ENCODE measurements at places on chromosomes 4 and X.

GRCh38 chr4:54913751-54914526 is 211.5 kb downstream of the KDR start:
- DNase-seq: no peak

- no peak for DNase-seq
Observed at GRCh38 chr4:151166636-151167035, 67.2 kb downstream of the RPS3A start.

- DNase-seq: no peak
Observed at GRCh38 chr4:171521726-171522125, 291.5 kb upstream of the GALNTL6 start.

GRCh38 chrX:3443184-3443583 is 96.7 kb upstream of the MXRA5 start:
- DNase-seq: no peak

GRCh38 chrX:20913760-20914159 is 460.5 kb upstream of the CNKSR2 start:
- no peak for DNase-seq

GRCh38 chr4:177528620-177529019 is 86.4 kb upstream of the AGA start:
- no peak for DNase-seq

DNA sequence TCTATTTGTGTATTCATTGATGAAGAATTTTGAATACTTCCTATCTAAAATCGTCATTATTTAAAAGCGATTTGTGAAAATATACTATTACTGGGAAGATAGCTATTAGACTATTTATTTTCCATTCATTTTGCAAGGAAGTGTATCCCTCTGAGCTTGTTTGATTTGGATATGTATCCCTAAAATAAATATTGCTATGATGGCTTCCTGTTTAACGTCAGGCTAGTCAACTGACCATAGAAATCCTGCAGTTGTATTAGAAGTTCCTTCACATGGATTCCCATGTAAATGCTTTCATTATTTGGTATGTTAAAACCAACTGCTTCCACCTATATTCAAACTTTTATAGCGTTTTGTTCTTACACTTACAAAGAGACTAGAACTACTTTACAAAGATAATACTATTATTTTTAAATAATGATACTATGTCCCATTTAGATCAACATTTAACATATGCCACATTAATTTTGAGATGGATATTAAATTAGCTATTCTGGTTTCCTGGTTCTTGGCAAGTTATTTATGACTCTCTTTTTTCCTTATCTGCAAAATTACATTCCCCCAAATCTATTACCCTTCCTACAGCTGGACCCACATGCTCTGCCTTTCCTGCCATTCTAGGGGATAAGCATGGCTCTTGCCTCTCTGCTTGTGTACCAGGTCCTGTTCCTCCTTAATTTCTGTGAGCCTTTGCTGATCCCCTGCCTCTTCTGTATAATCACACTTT is 26.7 kb upstream of the PDE5A start:
- DNase-seq: no peak

- no peak for DNase-seq
Observed at GRCh38 chr4:26048378-26048882, 134.4 kb downstream of the SMIM20 start.

GRCh38 chr4:104206784-104207183 is 287.9 kb downstream of the CXXC4 start:
- no peak for DNase-seq

GRCh38 chr4:10267066-10267465 is 150.5 kb upstream of the WDR1 start:
- DNase-seq: no peak

DNA sequence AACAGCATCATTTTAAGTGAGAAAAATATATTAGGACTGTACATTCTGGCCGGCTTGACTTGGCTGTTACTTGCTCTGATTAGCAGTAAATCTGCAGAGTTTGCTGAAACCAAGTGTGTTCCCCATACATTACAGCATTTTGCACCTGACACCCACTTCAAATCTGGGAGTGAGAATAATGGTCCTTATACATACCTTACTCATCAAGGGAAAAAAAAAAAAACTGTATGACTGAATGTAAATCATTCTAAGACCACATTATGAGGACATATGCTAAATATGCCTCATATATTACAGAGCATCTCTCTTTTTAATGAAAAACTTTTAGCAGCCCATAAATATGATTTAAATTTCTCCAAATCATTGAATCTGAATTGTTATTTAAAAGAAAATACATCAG is 406.7 kb downstream of the SPOCK3 start:
- DNase-seq: no peak

DNA sequence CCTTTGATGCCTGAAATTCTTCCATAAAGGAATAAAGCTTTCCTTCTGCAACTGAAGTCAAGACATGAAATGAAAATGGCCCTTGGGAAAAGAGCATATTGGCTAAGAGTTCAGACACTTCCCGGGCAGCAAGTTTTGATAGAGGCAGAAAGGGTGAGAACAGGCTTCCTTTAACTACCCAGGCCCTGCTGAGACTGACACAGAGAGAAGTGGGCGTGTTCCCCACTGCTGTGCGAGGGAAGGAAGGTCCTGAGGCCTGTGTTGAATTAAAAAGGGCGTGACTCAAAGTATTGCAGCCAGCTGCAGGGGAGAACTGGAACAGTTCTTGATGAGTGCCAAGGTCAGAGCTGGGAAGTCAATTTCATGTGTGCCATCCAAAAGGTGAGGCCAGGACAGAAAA is 33.9 kb upstream of the ADGRG2 start:
- no peak for DNase-seq

- DNase-seq: no peak
Observed at GRCh38 chr4:185398618-185399017, 2.0 kb downstream of the ANKRD37 start.

DNA sequence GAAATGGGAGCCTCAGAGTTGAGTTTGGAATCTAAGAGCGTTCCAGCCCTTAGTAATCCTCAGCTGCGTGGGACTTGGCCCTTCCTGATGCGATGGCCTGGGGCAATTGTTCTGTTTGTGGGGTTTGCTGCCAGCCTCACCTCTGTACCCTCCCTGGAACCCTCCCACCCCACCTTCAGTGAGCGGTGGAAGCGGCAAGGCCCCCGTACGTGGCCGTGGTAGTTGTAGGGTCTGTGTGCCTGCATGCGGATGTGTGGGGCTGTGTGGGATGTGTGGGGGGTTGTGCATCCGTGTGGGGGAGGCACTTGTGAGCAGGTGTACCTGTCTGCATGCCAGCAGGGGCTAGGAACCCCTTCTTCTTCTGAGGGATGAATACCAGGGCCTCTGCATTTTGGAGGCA is 65.4 kb upstream of the ADRA2C start:
- DNase-seq: no peak

Measured in GM12864 (cell line).